ENCODE measurements at places on chromosomes 2 and 18.

- DNase-seq, result no peak
These were observed 23.5 kb downstream of the MAL start for GRCh38 chr2:95048825-95049682.

DNA sequence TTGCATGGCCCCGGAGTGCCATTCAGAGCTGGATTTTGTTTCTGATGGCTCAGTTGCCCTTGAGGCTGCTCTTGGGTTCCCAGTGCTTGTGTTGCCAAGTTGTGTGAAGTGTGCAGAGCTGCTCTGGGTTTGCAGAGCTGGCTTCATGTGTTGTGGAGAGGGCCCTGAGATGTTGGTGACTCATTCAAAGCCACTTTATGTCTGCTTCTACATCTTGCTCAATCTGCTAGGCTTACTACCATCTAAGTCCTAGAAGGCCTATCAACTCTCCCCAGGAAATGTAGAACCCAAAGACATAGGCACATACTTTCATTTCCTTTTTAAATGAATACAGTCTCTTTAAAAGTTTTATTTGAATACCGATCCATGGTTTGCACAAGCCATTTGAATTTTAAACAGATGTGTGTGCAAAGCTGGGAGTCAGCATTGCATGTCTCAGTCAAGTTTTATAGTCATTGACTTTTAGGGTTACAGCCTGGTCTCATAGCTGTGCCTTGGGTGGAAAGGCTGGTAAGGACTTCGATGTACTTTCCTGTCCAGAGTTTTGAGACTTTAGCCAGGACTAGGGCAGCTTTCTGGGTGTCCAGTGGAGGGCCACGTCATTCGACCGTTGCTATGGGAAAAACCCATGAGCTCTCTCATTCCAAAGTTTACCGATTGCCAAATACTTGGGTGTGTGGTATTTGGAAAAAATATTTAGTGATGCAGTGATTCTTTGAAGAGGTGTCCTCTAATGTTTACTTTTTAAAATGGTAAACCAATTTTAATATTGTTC is 105.0 kb downstream of the LTBP1 start:
- DNase-seq, result no peak

DNA sequence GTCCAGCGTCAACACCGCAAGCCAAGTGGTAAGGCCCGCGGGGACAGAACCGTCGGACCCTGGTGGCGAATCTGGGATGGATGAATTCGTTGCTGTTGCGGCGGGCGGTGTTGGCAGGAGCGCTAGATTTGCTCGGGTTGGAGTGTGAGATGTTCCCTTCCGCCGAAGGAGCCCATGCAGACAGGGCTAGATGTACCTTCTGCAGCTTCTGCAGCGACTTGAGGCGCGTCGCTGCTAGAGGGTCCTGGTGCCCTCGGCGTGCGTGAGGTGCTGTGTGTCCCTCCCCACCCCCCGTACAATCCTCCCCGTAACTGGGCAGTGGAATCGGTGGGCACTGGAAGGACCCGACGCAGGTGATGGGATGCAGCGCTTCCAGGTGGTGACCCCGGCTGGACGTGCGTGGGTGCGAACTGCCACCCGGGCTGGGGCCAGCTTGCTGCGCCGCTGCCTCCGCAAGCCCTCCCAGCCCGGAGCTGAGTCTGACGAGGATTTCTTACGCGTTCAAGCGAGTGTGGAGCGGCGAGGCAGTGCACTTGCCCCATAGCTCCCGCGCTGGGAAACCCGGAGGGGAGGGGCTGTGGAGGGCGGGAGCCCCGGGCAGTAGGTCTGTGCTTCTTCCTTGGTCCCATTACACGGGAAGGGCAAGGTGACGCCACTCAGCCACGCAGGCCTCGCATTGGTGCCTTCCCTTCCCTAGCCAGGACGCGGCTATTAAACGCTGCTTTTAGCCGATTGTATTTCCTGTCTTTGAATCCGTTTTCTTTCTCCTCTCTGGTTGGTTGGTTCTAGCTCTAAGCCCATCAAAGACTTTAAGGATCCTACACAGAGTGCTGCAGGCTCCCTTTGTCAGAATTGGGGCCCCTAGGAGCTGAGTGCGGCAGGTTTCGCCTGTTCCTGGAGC is 34.2 kb downstream of the CHRNA1 start:
- no peak for DNase-seq

- DNase-seq, result no peak
These were observed 641.7 kb downstream of the CBLN2 start for GRCh38 chr18:71902482-71902881.

- DNase-seq, result peak; percentile 48
These were observed 28.6 kb upstream of the VIT start for GRCh38 chr2:36667931-36668330.

Measured in iPS DF 19.7 (cell line).